ENCODE measurements at places on chromosomes 1 and 21.

DNA sequence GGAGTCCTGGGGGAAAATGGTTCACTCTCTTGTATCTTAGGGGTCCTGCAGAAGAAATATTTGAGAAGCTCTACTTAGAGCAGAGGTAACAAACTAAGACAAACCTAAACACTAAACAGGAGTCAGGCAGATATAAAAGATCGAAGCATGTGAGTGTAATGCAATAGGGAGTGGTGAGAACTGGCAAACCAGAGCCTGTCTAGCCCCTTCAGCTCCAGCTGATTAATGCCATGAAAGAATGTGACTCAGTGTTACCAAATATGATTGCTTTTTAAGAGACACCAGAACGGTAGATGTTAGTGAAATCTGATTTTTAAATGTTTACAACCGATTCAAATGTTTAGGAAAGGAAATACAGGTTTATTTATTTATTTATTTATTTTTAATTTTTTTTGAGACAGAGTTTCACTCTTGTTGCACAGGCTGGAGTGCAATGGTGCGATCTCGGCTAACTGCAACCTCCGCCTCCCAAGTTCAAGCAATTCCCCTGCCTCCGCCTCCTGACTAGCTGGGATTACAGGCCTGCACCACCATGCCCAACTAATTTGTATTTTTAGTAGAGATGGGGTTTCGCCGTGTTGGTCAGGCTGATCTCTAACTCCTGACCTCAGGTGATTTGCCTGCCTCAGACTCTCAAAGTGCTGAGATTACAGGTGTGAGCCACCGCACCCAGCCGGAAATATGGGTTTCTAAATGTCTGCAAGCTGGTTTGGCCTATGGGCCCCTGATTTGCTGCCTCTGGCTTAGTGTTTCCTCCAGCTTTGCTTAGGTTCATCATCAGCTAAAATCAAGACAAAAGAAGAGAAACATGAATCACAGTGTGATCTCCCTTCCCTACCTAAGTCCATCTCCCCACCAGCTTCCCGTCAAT, 12.2 kb downstream of the TXNIP start:
- no peak for DNase-seq

DNA sequence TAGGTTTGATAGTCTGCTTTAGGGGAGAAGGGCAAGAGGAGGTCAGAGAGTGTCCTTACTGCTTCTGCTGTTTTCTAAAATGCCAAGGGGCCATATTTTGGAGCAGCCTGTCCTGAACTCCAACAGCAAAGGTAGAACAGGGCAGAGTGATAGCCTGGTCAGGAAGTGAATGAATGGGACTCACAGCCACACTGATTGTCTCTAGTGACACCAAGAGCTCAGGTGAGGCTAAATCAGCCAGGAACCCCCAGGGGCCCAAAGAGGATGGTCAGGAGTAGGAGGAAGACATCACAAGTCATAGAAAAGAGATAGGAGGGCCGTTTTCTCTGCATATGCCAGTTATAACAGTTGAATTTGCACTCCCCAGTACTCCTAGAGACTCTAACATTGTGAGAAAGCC, 97.4 kb upstream of the DUSP10 start:
- DNase-seq, result no peak

- DNase-seq, result no peak
Observed at GRCh38 chr1:60577029-60577428, 503.5 kb upstream of the C1orf87 start.

DNA sequence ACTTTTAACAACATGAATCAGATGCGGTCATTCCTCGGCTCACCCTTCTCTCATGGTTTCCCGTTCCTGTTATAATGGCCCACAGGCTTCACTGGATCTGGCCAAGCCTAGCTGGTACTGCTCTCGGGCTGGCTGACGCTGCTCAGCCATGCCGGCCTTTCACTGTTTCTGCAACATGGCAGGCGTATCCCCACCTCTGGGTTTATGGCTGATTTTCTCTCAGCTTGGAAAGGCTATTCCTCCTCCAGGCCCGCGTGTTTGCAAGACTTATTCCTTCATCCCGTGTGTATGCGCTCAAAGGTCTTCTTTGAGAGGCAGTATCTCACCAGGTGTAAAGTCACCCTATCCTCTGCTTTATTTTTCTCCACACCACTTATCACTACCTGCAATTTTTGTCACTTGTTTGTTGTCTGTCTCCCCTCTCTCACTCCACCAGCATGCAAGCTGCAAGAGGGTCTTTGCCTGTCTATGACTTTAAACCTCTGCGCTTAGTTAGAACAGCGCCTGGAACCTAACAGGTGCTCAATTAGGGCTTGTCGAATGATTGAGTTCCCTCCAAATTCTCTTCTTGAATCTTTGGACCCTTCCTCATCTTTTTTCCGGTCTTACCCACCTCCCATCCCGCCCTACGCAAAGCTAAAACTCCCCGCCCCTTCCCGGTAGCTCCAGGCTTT, 491 bp upstream of the RAP1A start:
- no peak for DNase-seq

- DNase-seq, result no peak
Observed at GRCh38 chr1:234148816-234149215, 224.4 kb upstream of the COA6 start.

DNA sequence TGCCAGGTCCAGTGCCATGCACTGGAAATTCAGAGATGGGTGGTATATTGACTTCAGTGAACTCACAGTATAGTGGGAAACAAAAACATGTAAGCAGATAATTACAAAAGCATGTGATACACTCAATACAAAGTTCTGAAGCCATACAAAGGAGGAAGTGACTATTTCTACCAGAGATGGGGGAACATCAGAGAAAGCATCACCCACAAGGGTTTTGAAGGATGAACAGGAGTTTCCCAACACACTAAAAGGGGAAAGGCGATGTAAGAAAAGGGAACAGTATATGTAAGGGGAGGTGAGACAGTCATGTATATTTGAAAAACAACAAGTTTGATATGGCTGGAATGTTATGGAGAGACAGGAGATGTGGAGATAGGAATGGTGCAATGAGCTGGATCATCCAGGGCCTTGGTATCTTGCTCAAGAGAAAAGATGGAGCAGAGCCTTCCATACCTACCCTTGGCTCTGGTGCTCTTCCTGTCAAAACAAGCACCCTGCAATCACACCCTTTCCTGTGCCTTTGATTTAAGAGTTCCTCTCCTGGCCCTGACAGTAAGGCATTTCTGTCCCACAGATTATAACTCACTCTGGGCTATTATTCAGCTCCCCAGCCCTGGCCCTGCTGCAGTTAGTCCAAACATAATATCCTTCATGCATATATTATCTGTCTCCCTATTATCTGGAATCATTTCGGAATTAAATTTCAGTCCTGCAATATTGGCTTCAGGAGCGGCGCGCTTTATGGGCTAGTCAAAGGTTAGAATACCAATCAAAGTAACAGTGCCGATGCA, 60.5 kb downstream of the DMAP1 start:
- no peak for DNase-seq

- no peak for DNase-seq
Observed at GRCh38 chr1:156112276-156113137, 2.0 kb upstream of the LMNA start.

DNA sequence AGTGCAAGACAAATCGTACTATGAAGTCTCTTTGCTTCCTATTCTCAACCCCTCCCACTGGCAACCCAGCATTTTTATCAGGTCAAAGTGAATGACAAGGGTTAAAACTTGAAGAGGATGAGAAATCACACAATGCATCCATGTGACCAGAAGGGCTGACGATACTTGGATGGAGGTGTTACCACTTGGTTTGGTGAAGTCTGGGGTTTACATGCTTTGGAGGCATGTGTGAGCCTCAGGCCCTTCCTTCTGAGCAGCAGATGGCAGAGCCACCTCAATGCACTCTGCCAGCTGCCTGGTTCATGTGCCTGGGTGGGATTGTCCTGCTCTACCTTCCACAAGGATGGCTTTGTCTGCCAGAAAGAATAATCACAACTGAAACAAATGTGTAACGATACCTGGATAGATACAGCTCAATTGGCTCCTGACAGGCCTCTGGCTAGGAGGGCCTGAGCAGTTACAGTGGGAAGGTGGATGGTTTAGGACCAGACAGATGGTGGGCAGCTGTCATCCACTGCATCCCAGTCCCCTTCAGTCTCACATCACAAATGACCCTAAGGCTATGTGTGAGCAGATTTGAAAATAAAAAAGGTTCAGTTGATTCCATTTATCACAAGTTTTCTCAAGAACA, 51.5 kb upstream of the CNIH3 start:
- DNase-seq, result no peak

DNA sequence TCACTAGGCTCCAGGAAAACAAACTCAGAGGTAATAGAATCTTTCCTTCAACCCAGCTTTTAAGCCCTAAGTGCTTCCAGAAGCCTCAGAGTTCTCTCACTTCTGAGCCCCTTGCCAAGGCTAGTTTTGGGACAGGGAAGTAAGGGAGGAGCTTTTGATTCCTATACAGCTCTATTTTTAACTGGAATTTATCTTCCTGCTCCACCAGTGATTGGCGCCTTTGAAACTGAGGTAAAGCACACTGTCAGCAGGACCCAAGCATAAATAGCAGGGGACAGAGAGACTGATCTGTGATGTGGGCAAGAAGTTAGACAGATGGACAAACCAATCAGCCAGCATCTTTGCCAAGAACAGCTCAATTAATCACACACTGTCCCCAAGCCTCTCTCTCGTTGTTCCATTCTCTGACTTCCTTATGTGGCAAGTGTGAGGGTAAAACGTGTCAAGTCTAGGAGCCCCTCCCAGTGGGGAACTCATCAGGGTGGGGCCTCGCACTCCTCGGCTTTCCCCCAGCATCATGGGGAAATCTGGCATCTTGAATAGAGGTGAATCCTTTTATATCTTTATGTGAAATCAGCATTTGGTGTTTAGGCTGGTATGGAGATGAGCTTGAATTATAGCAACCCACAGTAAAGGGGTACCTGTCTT, 40.2 kb upstream of the MPZL1 start:
- DNase-seq, result no peak

- no peak for DNase-seq
Observed at GRCh38 chr1:218620956-218621355, 275.8 kb downstream of the TGFB2 start.

DNA sequence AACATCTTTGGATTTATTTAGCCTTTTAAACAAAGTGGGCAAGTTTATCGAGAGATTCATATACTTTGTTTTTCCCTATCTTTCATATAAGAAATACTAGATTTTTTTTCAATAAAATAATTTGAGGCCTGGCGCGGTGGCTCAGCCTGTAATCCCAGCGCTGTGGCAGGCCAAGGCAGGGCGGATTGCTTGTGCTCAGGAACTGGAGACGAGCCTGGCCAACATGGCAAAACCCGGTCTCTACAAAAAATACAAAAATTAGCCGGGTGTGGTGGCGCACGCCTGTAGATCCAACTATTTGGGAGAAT, 1.6 kb upstream of the CDC14A start:
- DNase-seq, result no peak

- DNase-seq, result no peak
Observed at GRCh38 chr1:9363061-9363471, 70.4 kb downstream of the SPSB1 start.

DNA sequence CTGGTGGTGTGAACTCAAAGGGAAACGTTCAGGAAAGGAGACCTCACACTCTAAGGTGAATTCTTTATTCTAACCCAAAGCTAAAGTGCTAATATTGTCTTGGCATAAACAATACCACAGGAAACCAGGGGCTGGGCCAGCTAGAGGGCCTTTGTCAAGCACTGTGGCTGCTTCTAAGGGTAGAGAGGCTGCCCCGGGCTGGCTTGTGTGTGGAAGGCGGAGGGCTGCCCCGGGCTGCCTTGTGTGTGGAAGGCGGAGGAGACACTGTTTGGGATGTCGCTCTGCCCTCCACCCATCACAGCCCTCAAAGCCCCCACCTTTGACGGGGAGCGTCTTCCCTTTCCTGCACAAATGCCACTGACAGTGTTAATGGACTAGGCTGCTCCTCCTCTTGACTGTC, 216.8 kb downstream of the TOMM20 start:
- no peak for DNase-seq

GRCh38 chr1:101298663-101299062, 61.8 kb downstream of the S1PR1 start:
- DNase-seq, result no peak

DNA sequence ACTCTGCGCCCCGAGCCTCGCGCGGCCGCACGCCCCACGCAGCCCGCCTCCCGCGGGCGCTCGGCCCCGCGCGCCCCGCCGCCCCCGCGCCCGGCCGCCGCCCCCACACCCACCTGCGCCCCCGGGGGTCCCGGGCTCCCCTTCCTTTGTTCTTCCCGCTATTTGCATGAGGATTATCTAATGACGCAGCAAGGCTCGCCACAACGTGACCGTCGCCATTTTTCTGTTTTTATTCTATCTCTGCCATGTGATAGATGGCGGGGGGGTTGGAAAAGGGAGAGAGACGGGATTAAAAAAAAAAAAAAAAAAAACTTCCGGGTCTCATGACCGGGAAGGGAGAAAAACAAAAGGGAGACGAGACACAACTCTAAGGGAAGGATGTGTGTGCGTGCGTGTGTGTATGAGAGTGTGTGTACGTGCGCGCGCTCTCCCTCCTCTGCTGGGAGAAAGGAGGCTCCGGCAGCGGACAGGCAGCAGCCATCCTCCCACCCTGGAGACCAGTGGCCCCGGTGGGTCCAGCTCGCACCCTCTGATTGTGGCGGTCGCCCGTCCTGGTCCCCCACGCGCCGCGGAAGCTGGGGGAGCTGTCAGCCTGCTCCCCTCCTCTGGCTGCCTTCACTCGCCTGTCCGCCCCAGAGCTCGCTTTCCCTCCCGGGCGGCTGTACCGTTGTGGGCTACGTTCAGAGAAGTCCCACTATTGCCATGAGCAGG, 80.4 kb upstream of the AK4 start:
- DNase-seq, result peak; percentile 87

GRCh38 chr1:167533851-167534300, 15.5 kb upstream of the CD247 start:
- DNase-seq, result peak; percentile 58

GRCh38 chr1:29380532-29380931, 144.2 kb downstream of the PTPRU start:
- no peak for DNase-seq

DNA sequence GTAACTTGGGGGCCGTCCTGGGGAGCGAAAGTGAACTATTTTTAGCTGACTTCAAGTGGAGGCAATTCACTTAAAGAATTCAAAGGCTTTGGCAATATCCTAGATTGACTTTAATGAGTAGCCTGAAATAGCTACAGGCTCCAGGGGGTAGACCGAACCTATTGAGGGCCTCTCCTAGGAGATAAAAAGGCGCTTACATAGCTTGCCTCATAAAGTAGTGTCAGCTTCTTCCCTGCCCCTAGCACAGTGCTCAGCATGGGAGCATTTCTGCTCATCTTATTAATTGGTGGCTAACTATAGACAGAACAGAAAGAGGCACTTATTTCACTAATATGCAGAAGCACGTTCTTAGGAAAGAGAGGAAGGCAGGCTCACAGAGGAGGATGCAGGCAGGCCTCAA, 12.3 kb upstream of the CTNNBIP1 start:
- DNase-seq, result no peak

All from SW480 (cell line).